Cardiac fibroblast (primary cell): ENCODE measurements at places on chromosomes 3 and 15.

DNA sequence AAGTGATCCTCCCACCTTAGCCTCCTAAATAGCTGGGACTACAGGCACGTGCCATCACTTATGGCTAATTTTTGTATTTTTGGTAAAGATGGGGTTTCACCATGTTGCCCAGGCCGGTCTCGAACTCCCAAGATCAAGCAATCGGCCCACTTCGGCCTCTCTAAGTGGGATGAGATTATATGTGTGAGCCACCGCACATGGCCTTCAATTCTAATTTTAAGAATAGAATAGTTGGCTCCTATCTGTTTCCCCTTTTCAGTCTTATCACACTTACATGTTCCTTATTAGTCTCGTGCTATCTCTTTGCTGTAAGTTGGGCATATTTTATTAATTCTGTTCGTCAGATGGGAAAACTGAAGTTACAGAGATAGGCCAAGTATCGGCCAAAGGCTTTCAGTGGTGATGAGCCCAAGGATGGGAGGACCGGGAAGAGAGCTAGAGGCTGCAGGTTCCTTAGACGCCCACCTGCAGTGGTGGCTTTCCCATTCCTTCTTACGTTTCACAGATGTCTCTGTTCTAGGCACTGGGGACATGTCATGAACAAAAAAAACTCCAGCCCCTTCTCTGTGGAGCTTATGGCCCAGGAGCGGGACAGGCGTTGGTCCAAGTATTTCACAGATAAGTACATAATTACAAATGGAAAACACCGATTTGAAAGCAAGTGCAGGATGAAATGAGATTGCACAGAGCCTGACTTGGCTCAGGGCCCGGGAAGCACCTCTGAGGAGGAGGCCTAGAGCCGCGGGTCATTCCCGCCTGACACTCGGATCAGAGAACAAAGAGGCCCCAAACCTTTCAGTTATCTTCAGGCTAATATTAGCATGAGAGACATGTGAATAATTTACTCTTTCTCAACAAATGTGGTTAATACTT is 91.1 kb upstream of the KLF13 start:
- DNase-seq: peak; percentile 78

GRCh38 chr3:107063351-107063750 is 313.9 kb upstream of the CCDC54 start:
- peak; percentile 51 for DNase-seq

GRCh38 chr15:40044717-40045571 is 6.0 kb upstream of the SRP14 start:
- DNase-seq: peak; percentile 87

- no peak for DNase-seq
These were observed 3.4 kb upstream of the SEC22A start for GRCh38 chr3:123198372-123198771.

DNA sequence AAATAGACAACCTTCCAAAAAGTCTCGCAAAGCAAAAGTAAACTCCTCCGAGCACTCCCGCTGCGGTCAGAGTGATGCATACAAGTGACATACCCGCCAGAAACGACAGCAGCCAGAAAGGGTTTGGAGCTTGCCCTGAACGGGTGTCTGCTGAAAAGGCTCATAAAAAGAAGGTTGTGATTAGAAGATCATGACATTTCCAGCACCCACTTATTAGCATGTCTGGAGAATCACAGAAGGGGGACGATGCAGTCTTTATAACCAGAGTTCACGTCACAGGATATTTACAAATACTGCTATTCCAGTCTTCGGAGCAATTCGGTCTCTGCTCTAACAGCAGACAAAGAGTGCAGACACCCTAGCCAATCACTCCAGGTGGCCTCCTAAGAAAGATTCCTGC is 59.1 kb upstream of the FRMD4B start:
- DNase-seq: no peak

GRCh38 chr3:139629033-139629432 is 48.7 kb downstream of the NMNAT3 start:
- peak; percentile 2 for DNase-seq

GRCh38 chr3:90052425-90052950 is 945.1 kb downstream of the EPHA3 start:
- DNase-seq: no peak

GRCh38 chr3:42499478-42499871 is 3.0 kb upstream of the VIPR1 start:
- DNase-seq: no peak

DNA sequence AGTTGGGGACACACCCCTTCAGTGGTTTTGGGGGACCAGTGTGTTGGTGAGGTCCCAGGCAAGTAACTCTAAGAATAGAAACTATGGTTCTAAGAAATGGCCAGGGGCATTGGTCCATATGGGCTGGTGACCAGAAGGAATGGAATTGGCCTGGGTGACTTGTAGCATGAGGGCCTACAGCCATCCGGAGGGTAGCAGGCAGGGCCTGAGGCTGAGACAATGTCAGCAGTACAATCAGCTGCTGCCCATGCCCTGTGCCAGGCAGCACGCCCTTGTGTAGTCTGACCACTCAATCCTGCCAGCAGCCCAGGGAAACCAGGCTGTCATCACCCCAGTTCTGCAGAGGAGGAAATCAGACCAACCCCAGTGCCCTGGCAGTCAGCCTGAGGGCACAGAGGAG is 100.6 kb downstream of the DNAJB8 start:
- no peak for DNase-seq

- DNase-seq: no peak
These were observed 324.5 kb upstream of the ROBO2 start for GRCh38 chr3:76715426-76715825.

GRCh38 chr3:117955196-117955595 is 1079.5 kb downstream of the IGSF11 start:
- DNase-seq: no peak

DNA sequence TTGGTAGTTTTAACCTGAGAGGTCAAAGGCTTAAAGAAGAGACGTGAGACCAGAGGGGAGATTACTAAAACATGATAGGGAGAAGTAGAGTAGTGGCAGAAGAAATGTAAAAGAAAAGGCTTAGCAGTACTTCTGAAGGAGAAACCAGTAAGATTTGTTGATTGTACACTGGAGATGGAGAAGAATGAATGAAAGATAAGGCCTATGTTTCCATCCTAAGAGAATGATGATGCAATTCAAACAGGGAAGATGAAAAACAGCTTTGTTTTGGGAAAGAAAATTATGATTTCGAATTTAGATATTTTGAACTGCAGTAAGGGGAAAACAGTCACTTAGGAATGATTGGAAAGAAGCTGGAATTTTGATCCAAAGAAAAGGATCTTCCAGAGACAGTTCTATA is 97.4 kb upstream of the PLXND1 start:
- DNase-seq: no peak

DNA sequence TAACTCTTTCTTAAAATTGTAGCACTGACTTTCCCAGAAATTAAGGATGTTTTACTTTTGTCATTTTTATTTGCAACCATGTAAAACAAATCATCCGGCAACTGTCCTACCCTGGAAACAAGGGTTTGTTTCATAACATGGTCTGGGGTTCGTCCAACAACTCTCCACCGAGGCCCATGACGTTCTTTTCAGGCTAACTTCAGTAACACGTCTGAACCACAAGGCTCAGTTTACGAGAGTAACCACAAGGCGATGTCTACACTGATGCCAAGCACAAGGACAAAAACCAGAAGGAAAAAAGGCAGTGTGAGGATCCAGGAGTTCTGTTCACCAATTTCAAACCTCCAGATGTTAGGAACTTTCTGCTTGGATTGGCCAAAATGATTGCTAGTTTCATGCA is 546.1 kb downstream of the NTRK3 start:
- peak; percentile 66 for DNase-seq

- DNase-seq: no peak
These were observed 117.8 kb downstream of the OXNAD1 start for GRCh38 chr3:16382845-16383244.

GRCh38 chr15:51134416-51135199 is 39.9 kb upstream of the TNFAIP8L3 start:
- DNase-seq: peak; percentile 21

DNA sequence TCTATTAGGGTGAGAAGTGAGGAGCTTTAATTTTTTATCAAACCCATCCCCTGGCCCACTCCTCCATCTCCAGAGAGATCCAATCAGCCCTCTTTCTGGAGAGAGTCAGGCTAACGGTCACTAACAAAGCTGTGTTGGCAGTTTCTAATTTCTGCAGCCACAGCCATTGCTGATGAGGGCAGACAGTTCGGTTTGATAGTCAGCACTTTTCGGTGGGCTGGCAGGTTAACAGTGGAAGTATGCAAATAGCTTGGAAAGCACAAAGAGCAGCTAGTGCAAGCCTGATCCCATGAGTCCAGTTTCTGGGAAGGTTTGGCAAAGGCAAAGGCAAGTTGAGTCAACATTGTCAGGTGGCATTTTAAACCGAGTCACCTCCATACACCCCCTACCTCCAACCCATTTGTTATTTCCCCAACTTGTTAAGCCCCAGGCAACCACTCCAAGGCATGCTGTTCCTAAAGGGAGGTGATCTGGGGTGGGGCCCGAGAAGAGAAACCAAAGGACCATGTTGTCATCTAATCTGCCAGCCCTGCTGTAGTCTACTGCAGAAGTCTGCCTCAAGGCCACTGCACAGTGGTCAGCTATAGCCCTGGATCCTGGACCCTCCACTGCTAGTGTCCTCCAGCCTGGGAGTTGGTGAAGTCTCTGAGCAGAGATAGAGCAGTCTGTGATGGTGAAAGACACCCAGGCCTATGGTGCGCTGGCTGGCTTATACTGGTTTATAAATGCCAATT is 1.7 kb downstream of the CCR1 start:
- DNase-seq: no peak

DNA sequence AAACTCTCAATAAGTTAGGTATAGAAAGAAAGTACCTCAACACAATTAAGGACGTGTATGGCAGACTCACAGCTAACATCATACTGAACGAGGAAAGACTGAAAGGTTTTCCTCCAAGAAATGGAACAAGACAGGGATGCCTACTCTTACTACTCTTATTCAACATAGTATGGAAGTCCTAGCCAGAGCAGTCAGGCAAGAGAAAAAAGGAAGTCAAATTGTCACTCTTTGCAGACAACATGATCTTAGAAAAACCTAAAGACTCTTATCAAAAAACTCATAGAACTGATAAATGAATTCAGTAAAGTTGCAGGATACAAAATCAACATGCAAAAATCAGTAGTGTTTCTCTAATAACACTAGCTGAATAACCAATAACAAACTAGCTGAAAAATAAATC is 96.0 kb downstream of the C3orf70 start:
- no peak for DNase-seq

DNA sequence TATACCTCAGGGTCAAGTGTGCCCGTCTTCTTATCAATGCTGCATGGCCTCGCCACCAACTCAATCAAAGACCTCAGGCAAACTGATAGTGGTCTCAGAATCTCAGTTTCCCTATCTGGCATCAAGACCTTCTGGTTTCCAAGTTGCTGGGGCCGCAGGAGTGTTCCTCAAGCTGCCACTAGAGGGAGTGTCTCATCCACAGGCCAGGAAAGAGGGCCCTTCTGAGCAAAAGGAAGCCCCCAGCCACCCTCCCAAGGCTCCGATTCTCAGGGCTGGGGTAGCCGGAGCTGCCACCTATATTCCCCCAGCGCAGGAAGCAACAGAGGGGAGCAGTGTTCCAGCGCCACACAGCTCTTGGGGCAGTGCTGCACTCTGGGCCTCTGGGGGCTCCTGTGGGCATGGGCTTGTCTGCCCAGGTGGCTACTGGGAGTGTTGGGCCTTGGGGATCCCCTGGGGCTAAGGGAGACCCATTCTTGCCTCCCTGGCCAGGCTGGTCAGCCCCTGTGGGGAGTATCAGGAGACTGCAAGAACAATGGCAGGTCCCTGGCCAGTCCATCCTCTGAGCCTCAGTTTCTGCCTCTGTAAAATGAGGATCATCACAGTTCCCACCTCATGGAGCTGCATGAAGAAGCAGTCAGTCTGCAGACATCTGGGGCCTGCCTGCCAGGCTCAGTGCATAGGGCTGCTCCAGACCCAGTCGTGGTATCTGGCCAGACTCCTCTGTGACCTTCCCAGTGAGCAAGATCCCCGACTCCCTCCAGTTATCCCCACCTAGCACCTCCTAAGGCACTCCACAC is 23.4 kb upstream of the SEC13 start:
- DNase-seq: peak; percentile 65

DNA sequence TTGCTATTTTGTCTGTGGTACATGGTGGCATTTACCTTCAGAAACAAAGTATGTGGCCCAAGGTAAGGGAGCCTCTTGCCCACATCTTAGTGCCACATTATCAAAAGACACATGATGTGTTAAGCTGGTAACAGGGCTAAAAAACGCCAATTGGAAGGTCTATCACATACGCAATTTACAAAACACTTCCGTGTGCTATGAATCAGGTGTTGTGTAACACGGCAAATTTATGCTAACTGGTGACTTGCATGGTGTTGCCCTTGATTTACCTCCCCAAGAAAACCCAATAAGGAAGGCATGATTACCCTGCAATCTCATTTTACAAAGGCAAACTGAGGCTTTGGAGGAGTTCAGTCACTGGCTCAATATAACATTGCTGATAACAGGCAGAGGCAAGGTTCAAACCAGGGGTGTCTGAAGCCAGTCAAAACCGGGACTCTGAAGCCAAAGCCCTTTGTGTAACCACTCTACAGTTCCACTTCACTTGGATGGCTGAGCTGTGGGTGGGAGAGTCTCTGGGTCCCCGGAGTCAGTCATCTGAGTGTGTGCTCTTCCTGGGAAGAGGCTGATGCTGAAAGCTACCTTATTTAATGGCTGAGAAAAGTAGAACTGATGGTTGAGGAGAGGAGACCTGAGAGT is 103.9 kb upstream of the BCL6 start:
- no peak for DNase-seq

DNA sequence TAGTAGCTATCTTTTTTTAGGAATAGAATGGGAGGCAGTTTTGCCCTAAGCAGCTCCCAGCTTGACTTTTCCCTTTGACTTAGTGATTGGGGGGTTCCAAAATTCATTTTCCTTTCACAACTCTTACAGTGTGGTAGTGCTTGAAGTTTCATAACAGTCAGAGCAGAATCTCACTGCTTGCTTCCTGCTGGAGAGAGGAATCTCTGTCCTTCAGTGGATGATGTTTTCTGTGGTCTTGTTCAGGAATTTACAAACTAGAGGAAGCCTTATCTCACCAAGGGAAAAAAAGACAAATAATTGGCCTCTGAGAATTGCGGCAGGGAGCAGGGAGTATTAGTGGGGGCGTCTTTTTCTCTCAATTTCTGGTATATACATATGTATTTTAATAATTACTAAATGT is 326.6 kb upstream of the C2CD4B start:
- peak; percentile 80 for DNase-seq

GRCh38 chr3:49470714-49471420 is 800 bp downstream of the DAG1 start:
- DNase-seq: no peak

GRCh38 chr15:60396958-60397771 is 621 bp downstream of the ANXA2 start:
- DNase-seq: peak; percentile 73

DNA sequence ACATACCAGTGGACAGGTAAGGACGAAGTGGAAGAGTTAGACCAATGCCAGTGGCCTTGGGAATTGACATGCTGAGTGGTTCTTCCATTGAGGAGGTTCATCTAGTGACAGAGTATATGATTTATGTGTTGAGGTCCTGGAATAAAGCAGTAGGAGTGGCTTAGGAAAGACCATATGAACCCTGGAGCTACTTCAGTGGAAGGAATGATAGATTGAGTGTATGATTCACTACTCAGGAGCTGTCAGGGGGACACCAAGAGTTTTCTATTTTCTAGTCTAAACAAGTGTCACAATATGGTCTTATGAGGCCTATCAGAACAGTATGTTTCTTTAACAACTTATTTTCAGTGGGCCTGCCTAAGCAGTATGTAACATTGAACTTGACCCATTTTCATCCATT is 63.9 kb downstream of the NME9 start:
- no peak for DNase-seq

GRCh38 chr15:87618203-87618725 is 638.3 kb downstream of the NTRK3 start:
- peak; percentile 59 for DNase-seq

GRCh38 chr15:39084674-39085530 is 496.0 kb upstream of the THBS1 start:
- DNase-seq: peak; percentile 69
